ENCODE measurements at places on chromosomes 3 and 15. TPM values are rescaled to one million over a fixed set of nuclear protein-coding genes. Genes with fewer than 3 reads are reported as not detected.

PATL2 gene
- total RNA-seq = 9.3 TPM

FETUB gene
- not detected for total RNA-seq

ALPK3 gene
- 12.0 TPM for total RNA-seq

DNAH12 gene
- total RNA-seq = 10.0 TPM

ATP13A4 gene
- 207 TPM for total RNA-seq

SQOR gene
- total RNA-seq = 74.7 TPM

DNA sequence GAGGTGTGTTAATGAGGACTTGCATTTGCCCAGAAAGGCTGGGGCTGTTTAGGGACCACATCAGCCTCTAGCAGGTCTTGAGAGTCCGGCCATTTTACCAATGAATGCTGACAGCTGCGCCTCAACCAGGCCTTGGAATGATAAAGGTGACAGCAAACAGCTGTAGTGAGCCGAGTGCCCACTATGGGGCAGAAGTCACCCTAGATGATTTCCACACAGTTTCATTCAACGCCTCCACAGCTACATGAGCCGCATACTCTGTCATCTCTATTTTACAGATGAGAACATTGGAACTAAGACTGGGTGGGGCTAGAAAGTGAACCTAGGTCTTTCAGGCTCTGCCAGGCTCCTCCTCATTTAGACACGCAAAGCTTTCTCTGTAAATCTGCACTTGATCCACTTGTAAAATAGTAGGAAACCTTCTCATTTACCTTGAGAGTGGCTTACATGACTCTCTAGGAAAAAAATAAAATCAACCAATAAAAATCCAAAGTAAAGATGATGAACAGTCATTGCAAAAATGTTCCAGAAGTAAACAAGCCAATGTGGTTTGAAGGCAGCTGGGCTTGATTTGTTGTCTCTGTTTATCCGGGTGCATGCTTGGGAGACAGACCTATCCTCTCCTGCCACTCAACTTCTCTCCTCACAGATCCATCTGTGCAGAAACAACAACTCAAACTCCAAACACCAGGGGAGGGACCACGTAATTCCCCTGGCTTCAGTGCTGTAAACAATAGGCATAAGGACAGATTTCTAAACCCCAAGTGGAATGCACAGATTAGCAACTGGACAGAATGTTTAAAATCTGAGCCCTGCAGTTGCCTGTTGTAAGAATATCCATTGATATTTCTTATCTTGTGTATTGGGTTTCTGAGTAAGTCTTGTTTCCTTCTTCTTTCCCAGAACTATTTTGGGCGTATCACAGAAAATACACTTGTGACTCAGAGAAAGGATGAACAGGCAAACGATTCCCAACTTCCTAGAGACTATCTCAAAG, 31.5 kb upstream of the LDHAL6B start:
- peaks cover 17% of the 10 kb centered on the region for H3K4me1 ChIP-seq
- no peak for DNase-seq
- no peaks in the 10 kb centered on the region for H3K27me3 ChIP-seq
- peaks cover 13% of the 10 kb centered on the region for H3K36me3 ChIP-seq
- no peak overlapping the region for H3K4me3 ChIP-seq

- peak overlapping the region; percentile 50 for H3K27ac ChIP-seq
- H3K36me3 ChIP-seq = no peaks in the 10 kb centered on the region
- peaks cover 22% of the 10 kb centered on the region for H3K4me1 ChIP-seq
Observed at GRCh38 chr3:151770956-151771355, 37.2 kb downstream of the AADACL2 start.

DNA sequence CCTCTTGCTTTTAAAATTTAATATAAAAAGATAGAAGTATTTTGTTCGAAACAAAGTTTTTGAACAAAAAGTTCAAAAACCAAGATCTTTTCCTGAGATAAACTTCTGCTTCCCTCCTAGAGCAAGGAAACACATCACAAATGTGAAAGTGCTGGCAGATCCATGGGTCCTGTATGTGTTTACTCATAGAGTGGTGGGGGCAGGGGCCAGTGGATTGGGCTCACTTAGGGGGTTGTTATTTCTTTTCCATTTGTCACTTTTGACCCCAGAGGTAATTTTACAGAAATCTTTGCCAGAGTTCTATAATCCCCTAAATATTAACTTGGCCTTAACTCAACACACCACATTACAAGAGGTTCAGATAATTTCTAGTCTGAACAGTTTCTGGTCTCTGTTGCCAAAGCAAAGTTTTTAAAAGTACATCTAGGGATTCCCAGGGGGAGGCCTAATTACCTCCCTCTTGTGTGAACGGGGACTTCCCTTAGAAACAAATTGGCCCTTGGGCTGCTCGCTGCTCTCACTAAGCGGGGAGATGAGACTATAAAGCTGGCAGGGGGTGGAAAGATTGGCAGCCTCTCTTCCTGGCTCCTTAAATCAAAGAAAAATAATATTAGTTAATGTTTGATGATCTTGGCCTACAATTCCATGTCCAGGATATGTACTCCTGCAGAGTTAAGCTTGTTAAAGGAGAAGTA, 66.8 kb upstream of the PTX3 start:
- DNase-seq = no peak
- no peak overlapping the region for H3K27ac ChIP-seq
- H3K4me3 ChIP-seq = no peak overlapping the region
- no peaks in the 10 kb centered on the region for H3K27me3 ChIP-seq
- no peaks in the 10 kb centered on the region for H3K36me3 ChIP-seq

DNA sequence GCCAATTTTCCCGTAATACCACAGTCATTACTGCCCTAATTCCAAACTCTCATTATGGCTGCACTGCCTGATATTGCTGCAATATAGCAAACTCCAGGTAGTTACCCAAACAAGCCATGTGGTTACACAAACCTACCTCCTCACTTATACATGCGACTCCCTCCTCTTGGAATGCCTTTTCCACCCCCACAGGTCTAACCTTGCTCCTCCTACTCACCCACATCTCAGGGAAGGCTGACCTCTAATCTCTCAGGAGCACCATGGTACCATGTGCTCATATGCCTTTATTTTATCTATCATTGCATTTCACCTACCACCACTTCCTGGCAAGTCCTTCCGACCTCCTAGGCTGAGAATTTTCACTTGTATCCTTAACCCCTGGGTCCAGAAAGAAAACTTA, 2.9 kb downstream of the RBPMS2 start:
- H3K27me3 ChIP-seq = peaks cover 5% of the 10 kb centered on the region
- H3K4me1 ChIP-seq = peaks cover 2% of the 10 kb centered on the region
- no peak overlapping the region for H3K27ac ChIP-seq
- H3K4me3 ChIP-seq = no peak overlapping the region

DNA sequence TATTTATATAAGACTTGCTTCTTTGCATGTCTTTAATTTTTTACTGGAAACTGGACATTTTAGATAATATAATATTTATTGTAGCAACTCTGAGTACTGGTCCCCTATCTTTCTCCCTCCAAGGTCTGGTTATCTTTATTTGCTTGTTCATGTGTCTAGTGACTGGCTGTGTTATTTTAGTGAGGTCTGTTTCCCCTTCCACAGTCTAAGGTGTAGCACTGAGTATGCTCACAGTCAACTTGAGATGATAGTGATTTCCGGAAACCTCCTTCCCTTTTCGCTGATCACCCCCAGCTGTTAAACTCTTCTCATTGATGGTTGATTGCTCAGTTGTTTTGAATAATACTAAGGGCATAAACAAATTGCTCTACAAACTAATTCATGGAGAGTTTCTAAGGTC, 37.0 kb downstream of the PCNP start:
- no peak overlapping the region for H3K4me3 ChIP-seq
- no peaks in the 10 kb centered on the region for H3K27me3 ChIP-seq
- no peaks in the 10 kb centered on the region for H3K4me1 ChIP-seq
- H3K27ac ChIP-seq = no peak overlapping the region

DNA sequence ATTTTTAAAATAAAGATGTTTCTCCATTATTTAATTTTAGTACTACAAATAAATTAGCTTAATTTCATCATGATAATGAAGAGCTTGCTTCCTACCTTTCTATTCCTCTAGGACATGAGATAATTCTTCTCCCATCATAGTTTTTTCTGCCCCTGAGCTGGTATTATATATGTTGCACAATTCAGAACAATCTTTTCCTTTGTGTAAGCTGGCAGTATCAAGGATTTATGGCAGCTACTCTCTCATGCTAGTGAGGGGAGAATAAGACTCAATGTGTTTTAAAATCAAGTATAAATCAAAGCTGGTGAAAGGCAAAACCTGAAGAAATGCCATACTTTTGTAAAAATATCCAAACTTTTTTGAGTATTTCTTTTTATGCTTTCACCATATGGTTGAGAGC, 1405.3 kb downstream of the SI start:
- no peaks in the 10 kb centered on the region for H3K27me3 ChIP-seq
- no peaks in the 10 kb centered on the region for H3K36me3 ChIP-seq
- no peak for DNase-seq
- H3K4me3 ChIP-seq = no peak overlapping the region

GRCh38 chr3:97822359-97822775, 556 bp downstream of the CRYBG3 start:
- peak overlapping the region; percentile 88 for H3K4me3 ChIP-seq
- peak overlapping the region; percentile 91 for H3K27ac ChIP-seq
- H3K4me1 ChIP-seq = peaks cover 29% of the 10 kb centered on the region
- peak; percentile 64 for DNase-seq

DNA sequence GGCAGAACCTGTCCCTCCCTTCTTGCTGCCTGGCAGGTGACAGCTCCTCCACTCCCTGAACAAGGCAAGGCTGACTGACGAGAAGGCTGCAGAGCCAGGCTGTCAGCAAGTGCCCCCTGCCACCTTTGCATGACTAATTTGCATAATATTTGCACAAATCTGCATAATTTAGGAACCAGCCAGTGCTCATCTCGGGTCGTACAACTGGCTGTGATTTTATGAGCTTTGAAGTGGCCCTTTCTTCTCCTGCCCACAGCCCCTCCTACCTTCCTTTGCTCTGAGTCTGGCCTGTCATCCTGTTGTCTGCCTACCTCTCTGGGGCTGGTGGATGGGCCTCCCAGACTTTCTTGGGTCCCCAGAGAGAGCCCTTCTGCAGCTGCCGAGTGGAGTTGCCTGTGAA, 58.9 kb downstream of the LINGO1 start:
- H3K4me1 ChIP-seq = peaks cover 5% of the 10 kb centered on the region
- no peak overlapping the region for H3K27ac ChIP-seq
- no peaks in the 10 kb centered on the region for H3K27me3 ChIP-seq
- DNase-seq = no peak
- H3K36me3 ChIP-seq = no peaks in the 10 kb centered on the region

GRCh38 chr15:61749169-61749568, 311.1 kb downstream of the VPS13C start:
- H3K27ac ChIP-seq = no peak overlapping the region
- no peaks in the 10 kb centered on the region for H3K27me3 ChIP-seq

- no peaks in the 10 kb centered on the region for H3K36me3 ChIP-seq
- H3K27ac ChIP-seq = no peak overlapping the region
- no peaks in the 10 kb centered on the region for H3K27me3 ChIP-seq
- H3K4me3 ChIP-seq = no peak overlapping the region
- peaks cover 36% of the 10 kb centered on the region for H3K4me1 ChIP-seq
Observed at GRCh38 chr3:107990926-107991325, 99.9 kb downstream of the CD47 start.

GRCh38 chr3:172973799-172974198, 167.2 kb downstream of the SPATA16 start:
- H3K4me1 ChIP-seq = no peaks in the 10 kb centered on the region
- H3K27ac ChIP-seq = no peak overlapping the region

DNA sequence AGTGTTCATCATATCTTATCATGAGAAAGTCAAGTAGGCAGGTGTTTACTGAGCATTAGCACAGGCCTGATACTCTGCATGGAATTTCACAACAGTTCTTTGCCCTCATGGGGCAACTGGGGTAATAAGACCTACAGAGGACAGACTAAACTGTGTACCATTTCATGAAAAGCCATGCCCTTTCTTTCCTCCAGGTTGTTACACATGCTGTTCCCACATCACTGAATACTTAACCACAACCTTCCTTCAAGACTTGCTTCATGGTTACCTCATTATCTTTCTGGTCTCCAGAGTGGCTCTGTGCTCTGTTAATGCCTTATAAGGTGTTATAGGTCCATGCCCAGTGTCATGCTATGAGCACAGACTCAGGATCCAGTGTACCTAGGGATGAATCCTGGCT, 28.2 kb upstream of the RSL24D1 start:
- no peaks in the 10 kb centered on the region for H3K27me3 ChIP-seq
- no peak overlapping the region for H3K4me3 ChIP-seq
- H3K27ac ChIP-seq = peak overlapping the region; percentile 48
- DNase-seq = peak; percentile 42

- DNase-seq = no peak
- H3K4me3 ChIP-seq = peak overlapping the region; percentile 34
- no peaks in the 10 kb centered on the region for H3K36me3 ChIP-seq
- peaks cover 33% of the 10 kb centered on the region for H3K4me1 ChIP-seq
Observed at GRCh38 chr15:67822537-67823313, 2.6 kb upstream of the SKOR1 start.

Measured in upper lobe of left lung (tissue), 6 donors.